ENCODE measurements at places on chromosomes 16 and 17. TPM values are rescaled to one million over a fixed set of nuclear protein-coding genes. Genes with fewer than 3 reads are reported as not detected.

DNA sequence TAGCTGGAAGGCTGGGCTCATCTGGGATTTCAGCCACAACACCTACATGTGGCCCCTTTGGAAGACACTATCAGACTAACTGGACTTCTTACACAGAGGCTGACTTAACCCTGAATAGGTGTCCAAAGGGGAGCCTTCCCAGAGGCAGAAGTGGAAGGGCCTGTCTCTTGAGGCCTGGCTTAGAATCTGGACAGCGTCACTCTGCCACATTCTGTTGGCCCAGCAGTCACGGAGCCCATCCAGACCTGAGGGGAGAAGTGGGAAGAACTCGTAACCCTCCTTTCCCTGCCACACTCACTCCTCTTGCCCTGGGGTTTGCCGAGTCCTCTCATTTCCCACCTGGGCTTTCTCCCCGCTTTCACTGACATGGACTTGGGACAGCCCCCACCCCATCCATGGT lies 170.5 kb downstream of the C16orf95 start:
- DNase-seq: no peak

DNA sequence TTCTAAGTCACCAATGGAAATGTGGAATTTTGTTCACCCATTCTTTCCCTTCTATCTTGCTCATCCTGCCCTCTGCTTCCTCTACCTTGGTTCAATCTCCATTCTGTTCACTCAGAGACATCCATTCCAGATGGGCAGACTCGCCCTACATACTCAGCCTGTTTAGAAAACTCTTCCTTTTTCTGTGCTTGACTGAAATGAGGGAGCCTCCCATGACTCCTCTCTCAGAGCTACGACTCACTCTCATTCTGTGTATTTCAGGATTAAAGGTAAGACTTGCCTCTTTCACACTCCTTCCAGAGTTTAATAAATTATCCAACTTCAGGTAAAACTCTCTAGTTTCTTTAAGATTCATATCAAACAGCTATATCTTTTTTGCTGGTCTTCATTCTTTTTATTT lies 182.8 kb downstream of the HS3ST3A1 start:
- DNase-seq: no peak

- no peak for DNase-seq
These were observed 26.3 kb downstream of the CNTNAP1 start for GRCh38 chr17:42708588-42708987.

DNA sequence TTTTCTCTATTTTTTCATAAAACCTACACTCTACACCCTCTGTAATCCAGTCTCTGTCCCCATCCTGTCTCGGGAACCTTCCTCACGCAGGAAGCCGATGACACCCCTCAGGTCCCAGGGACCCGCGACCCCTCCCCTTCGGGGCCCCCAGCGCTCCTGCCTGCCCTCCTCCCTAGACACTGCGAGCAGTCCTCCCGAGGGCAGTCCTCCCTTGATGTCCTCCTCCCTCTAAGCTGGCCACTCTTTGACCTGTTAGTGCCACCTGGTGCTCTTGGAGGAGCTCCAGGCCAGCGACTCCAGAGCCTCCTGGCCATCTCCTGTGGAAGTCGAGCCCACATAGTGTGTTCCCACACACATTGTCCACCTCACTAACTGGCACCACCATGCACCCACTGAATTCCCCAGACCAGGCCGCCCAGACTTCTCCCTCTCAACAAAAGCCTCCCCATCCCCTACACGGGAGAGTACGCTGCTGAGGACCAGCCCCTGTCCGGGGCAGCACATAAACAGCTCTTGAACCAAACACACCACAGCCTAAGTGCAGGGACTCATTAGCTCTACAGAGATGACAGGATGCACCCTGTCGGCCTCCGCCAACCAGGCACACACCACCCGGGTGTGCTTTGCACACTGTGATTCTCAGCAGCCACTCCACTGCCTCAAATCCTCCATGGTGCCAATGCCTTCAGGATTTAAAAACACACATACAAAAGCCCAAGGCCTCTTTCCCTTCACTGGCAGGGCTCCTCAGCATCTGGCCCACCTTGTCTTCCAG lies 9.3 kb downstream of the OSBPL7 start:
- no peak for DNase-seq

- DNase-seq: no peak
These were observed 43.5 kb downstream of the LYRM9 start for GRCh38 chr17:27849474-27850185.

- DNase-seq: no peak
These were observed 442.7 kb upstream of the CDH8 start for GRCh38 chr16:62478903-62479458.

CDH1 gene
- 0.06 TPM for total RNA-seq

ABCA6 gene
- total RNA-seq: 0.19 TPM

ZMYND15 gene
- 0.07 TPM for total RNA-seq

CCL3 gene
- 4.1 TPM for total RNA-seq

NPIPA5 gene
- total RNA-seq: 0.87 TPM

RBFOX1 gene
- total RNA-seq: not detected

Measured in activated CD4-positive, alpha-beta T cell treated with anti-CD3 and anti-CD28 coated beads, Interleukin-2, amount 10 ng/mL, durations not matched to agents 7 days and 5 days (primary cell).